ENCODE measurements at places on chromosomes 3 and 15.

DNA sequence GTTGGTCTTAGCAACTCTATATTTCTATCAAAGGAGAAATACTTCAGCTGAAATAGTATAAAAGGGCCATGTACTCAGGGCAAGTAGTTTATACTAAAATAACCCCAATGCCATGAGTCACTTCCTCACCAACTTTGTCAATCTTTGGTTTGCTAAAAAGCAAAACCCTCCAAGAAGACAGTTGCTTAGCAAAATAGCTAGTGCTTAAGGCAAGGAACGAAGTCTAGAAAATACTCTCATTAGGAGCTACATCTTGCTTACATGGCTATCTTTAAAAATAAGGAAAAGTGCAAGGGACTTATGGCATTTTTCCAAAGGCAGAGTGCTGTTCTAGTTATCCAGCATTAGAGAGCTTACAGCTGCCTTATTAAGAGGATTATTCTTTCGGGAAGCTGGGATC is 28.4 kb downstream of the P3H2 start:
- no peak for DNase-seq

DNA sequence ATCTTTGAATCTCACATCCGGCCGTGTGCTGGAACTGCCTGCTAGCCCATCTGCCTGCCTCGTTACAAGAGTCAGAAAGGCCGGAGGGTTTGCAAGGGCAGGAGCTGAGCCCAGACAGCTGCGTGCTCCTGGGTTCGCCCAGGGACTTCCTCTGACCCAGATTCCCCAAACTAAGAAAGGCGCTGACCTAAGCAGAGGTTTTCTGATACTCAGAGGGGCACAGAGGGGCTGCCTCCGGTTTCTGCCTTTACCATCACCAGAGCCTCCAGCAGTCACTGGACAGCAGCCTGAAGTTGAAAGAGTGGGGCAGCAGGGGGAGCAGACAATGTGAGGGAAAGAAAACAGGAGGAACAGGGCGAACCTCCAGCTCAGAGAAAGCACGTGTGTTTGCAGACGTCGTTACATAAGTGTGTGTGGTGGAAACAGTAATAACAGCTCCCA is 33.4 kb upstream of the RAD18 start:
- DNase-seq: no peak

GRCh38 chr3:56019490-56020146 is 448.6 kb downstream of the ERC2 start:
- no peak for DNase-seq

GRCh38 chr3:191376516-191377141 is 46.3 kb upstream of the UTS2B start:
- no peak for DNase-seq

- DNase-seq: no peak
Observed at GRCh38 chr3:30201715-30202114, 404.7 kb upstream of the TGFBR2 start.
